ENCODE measurements at places on chromosomes 3 and 15.

DNA sequence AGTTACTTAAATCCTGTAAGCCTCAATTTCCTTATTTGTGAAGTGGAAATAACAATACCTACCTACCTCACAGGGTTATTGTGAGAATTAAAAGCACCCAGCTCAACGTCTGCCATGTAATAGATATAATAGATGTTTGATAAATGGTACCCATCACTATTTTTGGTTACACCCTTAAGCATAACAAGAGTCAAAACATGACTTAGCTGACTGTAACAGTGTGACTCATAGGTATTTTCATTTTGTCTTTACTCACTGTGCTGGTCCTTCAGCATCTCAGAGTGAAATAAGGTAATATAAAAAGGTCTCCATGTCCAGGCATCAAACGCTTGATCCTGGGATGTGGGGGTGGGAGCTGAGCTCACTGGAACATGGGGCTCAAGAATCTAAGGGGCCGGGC lies 3.1 kb downstream of the CPLX3 start:
- DNase-seq, result no peak

DNA sequence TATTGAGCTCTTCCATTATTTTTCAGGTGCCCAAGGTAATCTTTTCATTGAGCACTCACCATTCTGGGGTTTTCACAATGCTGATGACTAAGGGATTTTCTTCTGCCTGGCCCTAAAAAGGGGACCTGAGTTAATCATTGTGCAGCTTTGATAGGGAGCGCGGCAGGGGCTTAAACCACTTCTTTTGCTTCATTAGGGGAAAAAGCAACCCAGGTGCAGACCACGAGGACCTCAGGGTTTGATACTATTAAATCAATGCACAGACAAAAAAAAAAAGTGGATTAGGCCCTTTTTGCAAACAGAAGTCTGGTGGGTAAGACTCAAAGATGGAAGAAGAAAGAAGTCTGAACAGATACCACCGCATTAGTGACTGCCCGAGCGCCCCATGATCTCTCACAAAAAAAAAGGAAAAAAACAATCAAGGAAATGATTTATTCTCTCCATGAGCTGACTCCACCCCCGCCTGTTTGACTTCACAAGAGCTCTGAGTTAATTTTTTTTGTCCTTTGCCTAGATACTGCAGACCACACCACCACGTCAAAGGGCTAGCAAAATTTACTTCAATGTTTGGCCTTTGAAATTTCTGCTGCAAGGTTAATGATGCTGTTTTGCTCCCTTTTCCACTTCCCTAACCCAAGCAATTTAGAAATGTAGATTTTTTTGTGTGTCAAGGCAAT lies 78.0 kb upstream of the FEZF2 start:
- no peak for DNase-seq

DNA sequence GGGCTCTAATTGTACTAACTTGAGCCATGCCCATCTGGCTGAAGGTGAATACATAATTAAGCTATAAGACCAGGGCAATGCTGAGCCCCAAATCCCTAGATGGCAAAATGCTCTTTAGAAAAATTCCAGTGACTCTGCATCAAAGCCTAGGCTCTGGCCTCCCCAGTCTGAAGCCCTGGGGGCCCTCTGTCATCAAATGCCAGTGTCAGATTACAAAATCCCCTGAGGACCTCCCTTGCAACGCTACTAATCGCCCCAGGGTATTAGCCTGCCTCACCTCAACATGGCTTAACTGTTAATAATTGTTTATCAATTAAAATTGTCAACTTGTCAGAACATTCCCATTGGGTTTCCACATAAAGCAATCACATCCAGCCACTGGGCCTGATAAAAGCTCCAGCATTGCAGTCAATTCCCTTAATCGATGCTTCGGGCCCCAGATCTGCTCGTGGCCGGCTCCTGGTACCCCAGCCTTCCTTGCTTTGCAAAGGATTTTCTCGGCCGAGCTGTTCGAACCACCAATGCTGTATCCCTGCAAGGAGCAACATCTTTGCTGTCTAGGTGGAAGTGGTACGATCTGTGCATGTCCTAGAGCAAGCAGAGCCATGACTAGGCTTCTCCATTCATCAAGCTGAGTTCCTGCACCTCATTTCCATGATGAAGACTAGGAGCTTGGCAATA lies 151.7 kb downstream of the MEGF11 start:
- no peak for DNase-seq

DNA sequence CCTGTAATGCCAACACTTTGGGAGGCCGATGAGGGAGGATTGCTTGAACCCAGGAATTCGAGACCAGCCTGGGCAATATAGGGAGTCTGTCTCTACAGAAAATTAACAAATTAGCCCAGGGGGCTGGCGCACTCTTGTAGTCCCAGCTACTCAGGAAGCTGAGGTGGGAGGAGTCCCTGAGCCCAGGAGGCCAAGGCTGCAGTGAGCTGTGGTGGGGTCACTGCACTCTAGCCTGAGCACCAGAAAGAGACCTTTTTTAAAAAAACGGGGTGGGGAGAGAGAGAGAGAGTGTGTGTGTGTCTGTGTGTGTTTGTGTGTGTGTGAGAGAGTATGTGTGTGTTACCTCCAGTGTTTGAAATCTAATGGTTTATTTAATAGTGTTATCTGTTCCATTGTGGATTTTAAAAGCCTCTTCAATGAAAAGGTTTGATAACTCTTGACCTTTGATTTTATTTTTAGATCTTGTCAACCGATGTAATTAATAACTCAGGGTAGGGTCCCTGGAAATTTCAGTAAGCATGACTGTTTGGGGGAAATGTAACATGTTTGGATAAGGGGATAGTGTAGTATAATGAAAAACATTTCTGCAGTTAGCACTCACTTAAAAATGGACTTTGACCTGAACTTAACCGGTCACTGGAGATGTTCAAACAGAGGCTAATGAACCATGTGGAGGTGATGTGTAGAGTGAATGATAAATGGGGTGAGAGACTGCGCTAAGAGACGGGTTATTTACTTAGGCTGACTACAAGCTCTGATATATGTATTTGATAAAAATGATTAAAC lies 29.7 kb downstream of the LRCH3 start:
- no peak for DNase-seq

- no peak for DNase-seq
These were observed 30.3 kb upstream of the SKIL start for GRCh38 chr3:170327040-170327808.

DNA sequence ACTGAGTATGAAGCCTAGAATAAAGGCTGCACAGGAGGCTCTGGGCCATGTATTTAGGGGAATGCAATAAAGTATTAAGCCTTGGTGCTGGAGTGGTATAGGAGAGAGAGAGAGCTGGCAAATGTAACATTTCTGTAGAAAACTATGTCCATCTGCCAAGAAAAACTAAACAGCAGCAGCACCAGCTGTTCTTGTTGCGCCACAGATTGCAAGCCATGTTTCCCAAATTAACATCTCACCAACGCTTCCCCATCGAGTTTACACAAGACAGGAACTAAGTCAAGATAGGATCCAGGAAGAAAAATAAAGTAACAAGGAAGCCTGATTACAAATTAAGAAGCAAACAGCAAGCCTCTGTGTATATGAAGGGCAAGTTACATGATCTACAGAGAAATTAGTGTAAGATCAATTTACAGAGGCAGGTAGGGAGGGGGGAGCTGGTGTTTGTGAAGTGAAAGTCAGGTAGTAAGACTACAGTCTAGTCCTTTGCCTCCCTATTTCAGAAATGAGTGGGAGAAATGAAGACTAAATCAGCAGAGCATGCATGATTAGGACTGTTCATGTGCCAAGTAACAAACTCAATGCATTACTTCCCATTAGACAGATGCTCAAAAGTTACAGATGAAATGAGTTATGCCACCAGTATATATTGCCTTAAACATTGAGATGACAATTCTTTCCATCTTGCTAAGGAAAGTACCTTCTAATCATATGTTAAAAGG lies 900.5 kb downstream of the EPHA3 start:
- no peak for DNase-seq

GRCh38 chr3:14369675-14370669 lies 32.4 kb upstream of the SLC6A6 start:
- no peak for DNase-seq

- no peak for DNase-seq
These were observed 301.5 kb downstream of the MEX3B start for GRCh38 chr15:81744364-81744763.

DNA sequence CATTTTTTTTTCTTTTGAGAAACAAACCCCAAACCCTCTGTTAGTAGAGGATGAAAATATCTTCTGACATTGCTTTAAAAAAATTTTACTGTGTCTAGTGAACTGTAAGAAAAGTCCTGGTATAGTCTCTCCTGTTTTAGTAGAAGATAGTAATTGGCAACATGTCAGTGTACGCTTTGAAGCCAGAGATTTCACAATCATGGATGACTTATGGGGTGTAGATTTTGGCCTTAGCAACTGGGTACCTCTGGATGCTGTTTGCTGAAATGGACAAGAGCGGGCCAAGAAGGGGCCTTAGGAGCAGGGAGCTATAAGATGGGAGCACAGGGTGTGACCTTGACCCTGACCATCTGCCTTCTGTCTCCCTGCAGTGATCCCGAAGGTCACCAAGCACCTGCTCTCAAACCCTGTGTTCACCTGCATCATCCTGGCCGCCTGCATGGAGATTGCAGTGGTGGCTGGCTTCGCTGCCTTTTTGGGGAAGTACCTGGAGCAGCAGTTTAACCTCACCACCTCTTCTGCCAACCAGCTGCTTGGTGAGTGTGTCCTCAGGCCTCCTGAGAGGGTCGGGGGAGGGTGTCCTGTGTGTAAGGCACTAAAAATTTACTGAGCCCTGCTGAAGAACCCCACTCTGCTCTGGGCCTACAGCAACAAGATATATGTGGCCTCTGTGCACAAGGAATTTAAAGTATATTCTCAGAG lies 266.7 kb downstream of the SLCO3A1 start:
- DNase-seq, result no peak

DNA sequence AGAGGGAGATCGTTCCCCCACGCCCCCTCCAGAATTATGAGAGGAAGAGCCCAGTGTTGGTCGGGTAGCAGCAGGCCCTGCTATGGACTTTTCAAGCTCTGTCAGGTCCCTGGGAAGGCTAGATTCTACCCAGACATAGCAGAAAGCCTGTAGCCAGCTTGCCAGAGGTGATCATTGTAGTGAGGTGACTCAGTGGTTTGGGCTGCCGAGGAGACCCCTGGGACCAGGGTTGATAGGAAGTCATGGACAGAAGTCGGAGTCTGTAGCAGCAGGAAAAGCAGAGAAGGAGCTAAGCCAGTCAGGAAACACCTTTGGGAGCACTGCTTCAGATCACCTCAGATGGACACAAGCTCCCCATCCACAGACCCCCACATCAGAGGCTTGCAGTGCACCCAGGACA lies 67.7 kb downstream of the CCNL1 start:
- no peak for DNase-seq

DNA sequence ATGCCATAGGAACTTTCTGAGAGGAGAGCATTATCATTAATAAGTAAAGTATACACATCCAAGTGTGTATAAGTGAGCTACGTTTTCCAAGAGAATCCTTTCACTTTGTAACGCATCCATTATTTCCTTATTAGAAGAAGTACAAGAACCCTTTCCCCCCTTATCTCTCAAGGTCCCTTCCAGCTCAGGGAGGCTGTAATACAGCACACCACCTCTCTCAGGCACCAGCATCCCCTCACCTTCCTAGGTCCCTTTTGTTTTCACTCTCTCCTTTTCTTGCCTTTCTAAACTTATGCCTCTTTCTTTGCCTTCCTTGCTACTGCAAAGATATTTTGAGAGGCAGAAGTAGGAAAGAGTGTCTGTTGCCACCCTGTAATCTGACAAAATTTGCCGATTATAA lies 446.0 kb downstream of the GRM7 start:
- DNase-seq, result no peak

GRCh38 chr3:186319945-186320344 lies 42.1 kb downstream of the DGKG start:
- DNase-seq, result no peak

DNA sequence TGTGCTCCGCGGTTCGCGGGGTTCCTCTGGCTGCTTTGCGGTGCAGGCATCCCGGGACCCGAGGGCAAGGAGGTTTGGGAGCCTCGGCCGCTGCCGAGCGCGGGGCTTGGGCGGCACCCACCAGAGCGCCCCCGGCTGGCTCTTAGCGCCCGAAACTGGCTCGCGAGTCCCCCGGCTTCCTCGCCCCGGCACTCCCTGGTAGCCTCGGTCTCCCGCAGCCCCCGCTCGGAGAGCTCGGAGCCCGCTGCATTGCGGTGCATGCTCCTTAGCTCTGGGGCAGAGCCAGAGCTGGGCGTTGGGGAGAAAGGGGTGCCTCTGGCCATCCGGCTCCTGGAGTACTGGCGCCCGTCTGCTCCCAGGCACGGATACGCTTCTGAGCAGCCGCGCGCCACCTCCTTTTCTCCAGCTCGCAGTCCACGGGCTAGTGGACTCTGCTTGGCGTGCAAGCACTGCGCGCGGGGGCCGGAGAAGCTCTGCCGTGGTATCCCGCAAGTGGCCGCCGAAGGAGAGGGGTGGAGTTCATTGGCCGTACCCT lies 753 bp downstream of the EPHB1 start:
- no peak for DNase-seq

DNA sequence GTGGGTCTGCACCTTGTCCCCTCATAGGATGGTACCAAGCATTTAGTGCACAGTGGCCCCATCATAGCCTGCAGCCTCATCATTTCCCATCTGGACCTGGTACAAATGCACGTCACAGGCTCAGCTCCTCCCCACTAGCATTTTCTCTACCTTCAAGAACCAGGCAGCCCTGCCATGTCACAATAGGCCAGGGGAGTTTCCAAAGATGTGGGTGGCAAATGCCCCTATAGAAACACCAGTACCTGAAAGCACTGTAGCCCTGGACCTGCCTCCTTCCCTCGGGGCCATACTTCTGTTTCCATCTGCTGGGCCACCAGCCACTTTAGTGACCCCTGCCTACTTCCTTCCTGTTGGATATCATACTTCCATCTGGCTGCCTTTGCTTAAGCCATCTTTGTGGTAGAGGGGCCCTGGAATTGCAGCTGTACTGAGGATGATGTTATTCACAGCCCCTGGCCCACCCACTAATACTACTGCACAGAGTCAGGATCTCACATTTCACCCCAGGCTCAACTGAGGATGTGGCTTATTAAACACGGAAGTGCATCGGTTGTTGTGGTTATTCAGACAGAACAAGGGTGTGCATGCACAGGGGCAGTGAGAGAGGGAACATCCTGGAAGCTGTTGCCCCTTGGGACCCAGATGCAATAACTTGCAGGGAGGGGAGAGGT lies 3.8 kb downstream of the TCTA start:
- DNase-seq, result peak; percentile 42

- DNase-seq, result no peak
These were observed 54.1 kb downstream of the LEO1 start for GRCh38 chr15:51917493-51917892.

GRCh38 chr15:91857224-91857585 lies 3.7 kb downstream of the SLCO3A1 start:
- DNase-seq, result no peak

- DNase-seq, result no peak
These were observed 69.7 kb downstream of the USF3 start for GRCh38 chr3:113626503-113627371.

All from activated CD4-positive, CD25-positive, alpha-beta regulatory T cell treated with anti-CD3 and anti-CD28 coated beads, Interleukin-2, amount 50 U/mL, for 16 hours (primary cell).